ENCODE measurements at places on chromosomes 1 and 21.

DNA sequence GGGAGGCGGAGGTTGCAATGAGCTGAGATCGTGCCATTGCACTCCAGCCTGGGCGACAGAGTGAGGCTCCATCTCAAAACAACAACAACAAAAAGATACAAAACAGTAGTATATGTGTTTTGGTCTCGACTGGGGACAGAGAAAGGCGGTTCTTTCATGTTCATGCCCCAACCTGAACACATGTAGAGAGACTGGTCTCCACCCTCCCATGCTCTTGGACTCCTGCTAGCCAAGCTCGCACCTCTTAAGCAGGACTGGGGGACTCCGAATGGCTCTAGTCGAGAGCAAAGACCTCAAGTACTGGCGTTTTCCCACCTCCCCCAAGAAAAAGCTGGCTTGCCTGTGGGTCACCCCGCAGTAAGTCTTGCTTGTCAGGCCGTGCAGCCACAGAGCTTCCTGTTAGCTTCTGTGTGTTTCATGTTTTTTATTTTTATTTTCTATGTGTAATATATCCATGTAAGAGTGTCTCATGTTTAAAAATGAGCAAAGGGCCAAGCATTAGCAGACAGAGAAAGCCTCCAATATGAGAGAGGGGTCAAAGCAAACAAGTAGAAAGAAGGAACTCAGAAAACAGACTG lies 91.6 kb downstream of the SCCPDH start:
- DNase-seq: no peak

DNA sequence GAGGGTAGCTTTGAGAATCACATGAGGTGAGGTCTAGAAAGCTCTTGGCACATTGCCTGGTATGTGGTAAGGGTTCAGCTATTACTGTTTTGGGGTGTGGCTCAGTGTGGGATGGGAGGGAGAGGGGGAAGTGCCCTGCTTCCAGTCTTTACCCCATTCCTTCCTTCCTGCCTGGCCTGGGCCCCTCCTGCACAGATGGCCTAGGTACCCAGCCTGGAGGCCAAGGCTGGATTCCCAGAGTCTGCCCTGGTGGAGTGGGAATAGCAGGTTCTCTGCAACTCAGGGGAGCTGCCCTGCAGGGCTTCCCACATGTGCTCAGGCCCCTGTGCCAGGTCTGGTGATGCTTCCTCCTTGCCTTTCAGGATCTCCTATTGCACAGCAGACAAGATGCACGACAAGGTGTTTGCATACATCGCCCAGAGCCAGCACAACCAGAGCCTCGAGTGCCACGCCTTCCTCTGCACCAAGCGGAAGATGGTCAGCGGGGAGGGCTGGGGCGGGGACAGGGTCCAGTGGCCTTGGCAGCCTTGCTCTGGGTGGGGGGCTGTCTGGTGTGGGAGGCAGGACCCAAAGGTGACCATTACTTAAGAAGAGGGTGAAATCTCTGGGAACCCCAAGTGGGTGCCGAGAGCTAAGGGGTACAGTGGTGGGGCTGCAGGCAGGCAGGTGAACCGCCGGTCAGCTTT lies 13.5 kb downstream of the LDLRAP1 start:
- DNase-seq: no peak

GRCh38 chr1:208047975-208048374 lies 137.1 kb upstream of the CD34 start:
- DNase-seq: no peak

GRCh38 chr1:148379170-148379500 lies 104.0 kb downstream of the PPIAL4G start:
- DNase-seq: no peak

DNA sequence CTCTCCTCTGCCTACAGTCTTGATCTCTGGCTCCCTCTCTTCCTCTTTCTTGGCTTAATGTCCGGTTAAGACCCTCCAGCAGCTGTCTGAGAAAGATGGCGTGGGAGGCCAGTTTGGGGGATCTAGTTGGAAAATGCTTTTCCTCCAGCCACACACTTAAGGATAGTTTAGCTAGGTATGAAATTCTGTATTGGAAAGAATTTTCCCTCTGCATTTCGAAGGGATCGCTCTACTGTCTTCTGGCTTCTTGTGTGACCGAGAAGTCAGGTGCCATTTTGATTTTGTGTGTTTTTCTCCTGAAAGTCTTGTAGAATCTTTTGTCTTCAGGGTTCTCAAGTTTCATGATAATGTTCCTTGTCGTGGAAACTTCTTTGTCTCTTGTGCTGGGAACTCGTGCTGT lies 28.0 kb downstream of the PRKCZ start:
- no peak for DNase-seq

DNA sequence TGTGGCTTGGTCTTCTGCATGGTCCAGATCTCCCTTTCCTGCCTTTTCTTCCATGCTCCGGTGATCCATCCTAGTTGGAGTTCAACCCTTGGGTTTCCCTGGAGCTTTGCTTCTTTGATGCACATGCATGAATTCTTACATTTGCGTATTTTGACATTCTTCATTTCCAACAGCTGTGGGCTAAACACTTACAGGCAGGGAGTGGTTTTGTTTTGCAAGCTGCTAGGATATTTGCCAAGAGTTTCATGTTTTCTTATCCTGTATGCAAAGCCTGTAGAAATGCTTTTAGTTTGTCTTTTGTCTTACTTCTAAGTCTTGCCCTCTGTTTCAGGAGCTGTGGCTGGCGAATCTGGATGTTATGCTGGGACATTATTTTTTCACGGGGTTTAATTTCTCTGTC lies 90.3 kb upstream of the PAXBP1 start:
- DNase-seq: no peak

DNA sequence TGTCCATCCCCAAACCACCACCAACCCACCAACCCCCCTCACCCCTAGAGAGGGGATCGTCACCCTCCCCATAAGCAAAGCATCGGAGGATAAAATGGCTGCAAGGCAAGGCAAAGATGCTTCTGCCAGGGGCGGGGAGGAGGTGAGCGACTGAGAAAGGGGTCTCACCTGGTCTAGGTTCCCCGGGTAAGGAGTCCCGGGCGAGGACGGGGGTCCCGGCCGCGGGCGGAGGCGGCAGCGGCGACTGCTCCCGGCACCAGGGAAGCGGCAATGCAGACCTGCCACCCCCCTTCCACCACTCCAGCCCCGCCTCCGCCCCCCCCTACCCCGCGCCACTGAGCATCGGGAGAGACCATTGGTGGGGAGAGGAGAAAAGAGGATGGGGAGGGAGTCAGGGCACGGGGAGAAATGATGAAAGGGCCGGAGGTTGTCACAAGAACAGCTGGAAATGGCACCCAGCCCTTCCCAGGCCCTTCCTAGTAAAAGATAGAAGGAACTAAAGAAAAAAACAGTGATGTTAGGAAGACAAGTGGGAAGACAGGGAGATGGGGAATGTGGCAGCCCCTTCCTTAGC lies at the start of gene SV2A:
TSS of gene SV2A (minus strand) at position 274 of the 574 bp plus-strand sequence. CDS start 4,004 bp downstream, outside the sequence.
- no peak for DNase-seq

GRCh38 chr1:152225678-152226077 lies 1.7 kb upstream of the HRNR start:
- DNase-seq: no peak

- no peak for DNase-seq
Observed at GRCh38 chr1:204398197-204399125, 13.2 kb downstream of the PPP1R15B start.

DNA sequence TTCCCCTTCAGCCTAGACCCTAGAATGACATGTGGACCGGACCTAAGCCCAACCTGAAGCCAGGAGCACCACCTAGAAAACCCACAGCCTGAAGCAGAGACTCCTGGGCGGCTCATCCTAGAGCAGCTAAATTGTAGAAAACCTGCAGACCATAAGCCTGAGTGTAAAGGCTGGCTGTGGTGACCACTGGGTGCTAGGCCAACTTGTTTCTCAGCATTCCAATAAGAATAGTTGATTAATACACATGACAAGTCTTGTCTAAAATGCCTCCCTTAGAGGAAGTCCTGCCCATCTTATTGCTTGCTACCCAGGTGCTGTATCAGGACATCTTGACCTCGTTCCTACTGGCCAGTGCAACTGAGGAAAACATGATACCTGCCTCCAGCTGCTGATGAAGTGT lies 23.3 kb upstream of the CASQ2 start:
- DNase-seq: no peak

DNA sequence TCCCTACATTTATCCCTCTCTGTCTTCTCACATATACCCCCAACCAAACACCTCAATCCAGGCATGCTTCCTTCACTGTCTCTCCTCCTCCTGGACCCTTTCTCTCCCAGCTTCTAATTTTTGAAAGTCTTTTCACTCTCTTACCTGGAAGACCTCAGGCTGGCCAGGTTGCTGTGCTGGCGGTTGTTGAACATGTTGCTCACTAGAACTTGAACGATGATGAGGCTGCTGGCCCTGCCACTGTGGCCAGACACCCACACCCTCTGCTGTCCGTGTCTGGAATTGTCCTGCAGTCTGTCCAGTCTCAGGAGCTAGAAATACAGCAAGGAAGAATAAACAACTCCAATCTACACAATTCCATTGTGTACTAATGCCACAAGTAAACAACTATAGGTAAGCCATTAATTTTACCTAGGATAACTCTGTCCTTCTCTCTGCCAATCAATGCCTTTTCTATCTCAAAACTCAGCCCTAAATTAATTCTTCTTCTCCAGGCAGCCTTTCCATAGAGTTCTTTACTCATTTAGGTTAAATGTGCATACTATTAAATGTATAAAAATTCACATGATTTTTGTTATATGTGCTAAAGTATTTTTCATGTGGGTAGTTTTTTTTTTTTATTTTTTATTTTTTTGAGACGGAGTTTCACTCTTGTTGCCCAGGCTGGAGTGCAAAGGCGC lies 5.1 kb upstream of the CTSK start:
- no peak for DNase-seq

DNA sequence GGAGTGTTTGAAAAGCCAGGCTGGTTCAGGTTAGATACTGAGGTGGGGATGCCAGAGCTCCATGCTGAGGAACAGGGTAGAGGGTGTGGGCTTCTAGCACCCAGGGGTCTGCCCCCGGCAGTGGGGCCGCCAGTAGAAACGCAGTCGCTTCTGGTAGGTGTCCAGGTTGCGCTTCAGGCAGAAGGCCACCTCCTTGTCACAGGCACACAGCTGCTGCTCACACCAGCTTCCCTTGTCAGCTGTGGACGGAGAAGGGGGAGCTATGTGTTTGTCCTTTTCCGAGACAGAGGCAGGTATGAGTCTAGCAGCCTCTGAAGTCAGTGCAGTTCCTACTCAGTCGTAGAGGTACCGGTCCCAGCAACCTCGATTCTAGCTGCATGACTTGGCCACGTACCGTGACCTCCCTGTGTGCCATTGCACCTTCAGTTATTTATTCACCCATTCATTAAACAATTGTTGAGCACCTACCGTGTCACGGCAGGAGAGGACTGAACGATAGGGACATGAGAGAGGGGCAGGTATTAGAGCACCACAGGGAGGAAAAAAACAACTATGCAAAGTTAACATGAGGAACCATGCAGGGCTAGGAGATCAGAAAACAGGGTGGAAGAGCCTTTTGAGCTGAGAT lies 5.2 kb downstream of the PLA2G2D start:
- no peak for DNase-seq

DNA sequence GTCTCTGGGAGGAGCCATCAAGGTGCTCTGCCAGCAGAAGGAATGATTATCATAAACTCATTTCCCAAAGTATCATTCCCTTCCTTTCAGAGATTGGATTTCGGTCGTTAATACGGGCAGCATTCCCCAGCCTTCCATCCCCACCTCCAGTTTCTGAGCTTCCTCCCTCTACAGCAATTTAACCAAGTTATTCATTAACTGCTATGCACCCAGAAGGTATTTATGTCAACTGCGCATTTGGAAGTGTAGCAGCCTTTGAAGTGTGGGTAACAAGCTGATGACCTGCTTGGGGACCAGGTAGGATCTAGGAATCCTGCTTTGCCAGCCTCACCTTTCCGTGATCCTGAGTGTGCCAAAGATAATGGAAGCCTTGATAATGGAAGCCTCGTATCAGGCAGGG lies 172.4 kb upstream of the IGSF21 start:
- no peak for DNase-seq

DNA sequence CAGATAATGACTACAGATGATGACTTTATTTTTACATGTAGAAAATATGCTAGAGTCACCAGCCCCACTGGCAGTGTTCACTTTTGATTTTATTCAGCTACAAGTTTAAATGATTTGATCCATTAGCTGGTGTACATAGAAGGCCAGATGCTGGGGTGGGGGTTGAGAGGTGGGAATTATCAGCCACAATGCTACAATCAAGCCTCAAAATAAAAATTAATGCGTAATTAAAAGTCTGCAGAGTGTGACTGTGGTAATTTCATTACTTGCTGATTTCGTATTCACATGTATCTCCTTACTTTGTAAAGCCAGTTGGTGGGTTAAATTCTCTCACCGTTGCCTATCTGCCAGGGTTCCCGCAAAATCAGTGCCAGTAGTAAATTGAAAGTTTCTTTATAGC lies 109.3 kb downstream of the GALNT2 start:
- DNase-seq: no peak

DNA sequence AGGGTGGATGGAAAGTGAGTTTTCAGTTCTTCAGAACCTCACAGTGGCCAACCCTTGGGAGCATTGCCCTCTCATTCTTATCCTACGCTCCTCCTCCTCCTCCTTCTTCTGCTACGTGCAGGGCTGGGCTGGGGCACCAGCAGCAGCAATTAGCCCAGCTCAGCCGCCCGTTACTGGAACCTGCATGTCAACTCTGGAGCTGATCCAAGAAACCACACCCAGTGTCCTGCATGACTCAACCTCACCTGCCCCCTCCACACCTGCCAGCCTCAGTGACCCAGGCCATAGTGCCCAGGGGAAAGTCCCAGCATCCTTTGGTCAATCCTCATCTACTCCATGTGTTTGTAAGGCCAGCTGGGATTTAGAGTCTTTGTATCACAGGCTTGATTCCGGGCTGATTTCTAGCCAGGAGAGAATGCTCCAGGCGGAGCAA lies 12.6 kb downstream of the ELF3 start:
- DNase-seq: no peak

GRCh38 chr1:245679821-245680780 lies 525.3 kb downstream of the KIF26B start:
- no peak for DNase-seq

DNA sequence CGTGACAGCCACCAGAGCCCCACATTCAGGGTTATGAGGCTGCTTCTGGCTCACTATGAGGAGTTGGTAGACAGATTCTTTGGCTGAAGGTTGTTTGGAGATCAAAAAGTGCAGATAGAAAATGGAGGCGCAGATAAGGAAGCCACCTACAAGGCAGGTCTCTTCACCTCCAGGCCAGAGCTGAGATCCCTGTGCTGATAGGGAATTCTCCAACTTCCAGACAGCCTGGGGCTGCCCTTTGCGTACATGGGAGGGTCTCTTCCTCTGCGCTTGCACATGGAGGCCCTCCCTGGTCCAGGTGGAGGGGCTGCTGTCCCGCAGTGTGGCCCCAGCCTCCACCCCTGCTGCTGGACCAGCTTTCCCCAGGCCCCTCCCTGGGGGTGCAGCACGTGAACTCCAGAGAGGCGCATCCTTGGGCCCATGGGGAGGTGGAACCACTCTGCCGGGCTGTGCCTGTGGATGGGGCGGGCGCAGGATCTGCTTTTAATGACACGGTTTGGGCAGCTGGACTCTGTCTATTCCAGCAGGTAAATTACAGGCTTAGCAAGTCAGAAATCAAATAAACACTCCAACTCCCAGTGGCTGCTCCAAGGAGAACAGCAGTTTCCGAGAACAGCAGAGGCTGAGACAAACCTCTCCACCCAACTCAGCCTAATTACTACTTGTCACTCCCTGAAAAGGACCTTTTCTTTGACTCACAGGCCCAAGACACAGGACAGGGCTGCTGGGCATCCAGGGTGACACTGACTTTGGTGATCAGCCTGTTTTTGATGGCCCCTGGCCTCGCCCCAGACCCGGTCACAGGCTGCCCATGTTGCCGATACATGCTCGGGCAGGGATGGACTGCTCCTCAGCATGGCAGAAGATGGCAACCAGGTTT lies 12.4 kb downstream of the OXCT2 start:
- no peak for DNase-seq

Measured in stimulated activated CD4-positive, alpha-beta T cell treated with anti-CD3 and anti-CD28 coated beads, Interleukin-15, amount 100 ng/mL, for 1 hour (primary cell).